IPS DF 6.9 (cell line): ENCODE measurements at places on chromosomes 11 and 22.
A peak's percentile ranks its signal among the peaks of the same experiment; 100 is the strongest.

- no peak for DNase-seq
Measured at GRCh38 chr11:78737301-78737700, 162.6 kb upstream of the NARS2 start.

DNA sequence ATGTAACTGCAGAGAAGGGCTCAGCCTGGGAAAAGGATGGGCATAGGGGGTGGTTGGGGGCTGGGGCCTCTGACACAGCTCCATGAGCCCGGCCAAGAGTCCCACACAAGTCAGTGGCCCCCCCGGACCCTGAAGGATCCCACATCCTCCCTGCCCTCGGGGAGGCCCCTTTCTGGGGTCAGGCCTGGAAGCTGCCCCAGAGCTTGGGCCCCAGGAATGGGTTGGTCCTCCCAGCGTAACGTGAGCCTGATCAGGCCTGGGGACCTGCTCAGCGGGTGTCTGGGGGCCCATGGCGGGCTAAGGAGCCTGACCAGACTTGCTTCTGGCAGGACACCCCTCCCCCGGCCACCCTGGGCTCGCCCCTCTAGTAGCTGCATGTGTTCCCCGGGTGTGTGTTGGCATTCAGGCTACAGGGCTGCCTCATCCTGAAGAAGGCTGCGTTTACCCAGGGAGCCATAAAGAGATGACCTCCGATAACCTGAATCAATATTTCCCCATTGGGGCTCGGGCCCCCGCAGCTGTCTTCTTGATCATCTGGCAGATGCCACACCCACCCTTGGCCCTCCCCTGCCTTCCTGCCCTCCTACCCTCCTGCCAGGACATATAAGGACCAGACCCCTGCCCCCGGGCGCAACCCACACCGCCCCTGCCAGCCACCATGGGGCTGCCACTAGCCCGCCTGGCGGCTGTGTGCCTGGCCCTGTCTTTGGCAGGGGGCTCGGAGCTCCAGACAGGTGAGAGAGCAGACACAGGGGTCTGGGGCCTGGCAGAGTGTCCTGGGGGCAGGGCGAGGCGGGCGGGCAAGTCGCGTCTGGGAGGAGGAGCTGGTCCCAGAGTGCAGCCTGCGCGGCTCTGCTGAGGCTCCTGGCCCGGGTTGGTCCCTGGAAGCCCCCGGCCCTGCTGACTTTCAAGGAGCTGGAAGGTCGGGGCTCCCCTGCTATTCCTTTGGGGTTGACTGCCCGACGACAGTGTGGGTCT lies at the start of gene MUC2:
Gene MUC2, plus strand, starts transcription at position 631 of the 978 bp plus-strand sequence.
- DNase-seq = no peak

GRCh38 chr22:30158277-30158676 lies 78.0 kb downstream of the HORMAD2 start:
- DNase-seq = no peak

- no peak for DNase-seq
Measured at GRCh38 chr22:28021116-28021997, 102.3 kb upstream of the PITPNB start.

GRCh38 chr11:18650859-18651557 lies 16.9 kb upstream of the SPTY2D1 start:
- peak; percentile 55 for DNase-seq

- DNase-seq = no peak
Measured at GRCh38 chr11:105372206-105372605, 232.6 kb upstream of the CARD18 start.

GRCh38 chr22:42492323-42492690 lies 27.3 kb downstream of the RRP7A start:
- no peak for DNase-seq

GRCh38 chr22:46653596-46653995 lies 33.4 kb downstream of the GRAMD4 start:
- DNase-seq = no peak

DNA sequence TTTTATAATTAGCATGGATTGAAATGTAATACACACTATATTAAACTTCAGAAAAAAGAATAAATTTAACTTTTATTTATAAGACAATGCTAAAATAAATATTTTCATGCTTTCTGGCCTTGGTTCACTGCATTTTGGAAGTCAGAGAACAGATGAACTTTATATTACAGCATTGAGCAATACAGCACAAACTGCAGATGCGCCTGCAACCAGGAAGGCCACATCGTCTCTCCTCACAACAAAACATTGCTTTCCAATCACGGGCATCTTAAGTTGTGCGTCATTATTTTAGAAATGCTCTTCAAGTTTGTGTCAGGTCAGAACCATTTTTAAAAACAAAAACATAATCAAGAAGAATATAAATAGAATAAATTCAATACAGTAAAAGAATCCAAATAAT lies 89.3 kb upstream of the CEP126 start:
- no peak for DNase-seq

DNA sequence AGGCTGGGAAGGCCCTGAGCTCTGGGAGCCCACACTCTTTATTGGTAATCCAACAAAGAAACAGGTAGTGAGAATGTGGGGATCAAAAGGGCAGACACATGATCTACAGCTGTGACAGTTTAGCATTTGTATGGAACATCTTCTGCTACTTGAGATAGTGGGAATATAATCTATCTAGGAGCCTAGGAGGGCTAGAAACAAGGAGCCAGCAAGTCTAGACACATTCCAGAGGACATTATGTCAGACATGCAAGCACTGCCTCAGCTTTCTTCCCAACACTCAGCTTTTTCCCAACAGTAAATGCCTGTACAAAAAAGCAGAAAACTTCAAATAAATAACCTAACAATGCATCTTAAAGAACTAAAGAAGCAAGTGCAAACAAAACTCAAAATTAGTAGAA lies 1150.6 kb upstream of the RAG2 start:
- no peak for DNase-seq

DNA sequence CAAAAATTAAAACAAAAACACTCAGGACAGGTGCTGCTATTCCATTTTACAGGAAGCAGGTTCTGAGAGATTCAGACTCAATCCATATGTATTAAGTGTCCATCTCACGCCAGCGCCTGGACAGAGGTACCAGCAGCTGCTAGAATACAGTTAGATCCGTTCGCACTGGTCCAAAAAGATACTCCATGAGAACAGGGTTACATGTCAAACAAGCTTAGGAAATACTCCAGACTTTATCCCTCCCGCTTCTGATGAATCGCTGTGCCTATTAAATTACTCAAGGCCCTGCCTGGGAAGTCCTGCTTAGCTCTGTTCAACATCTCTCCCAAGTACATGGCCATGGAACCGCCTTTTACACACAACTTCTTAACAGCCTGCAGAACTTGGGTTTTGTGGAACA lies 50.2 kb upstream of the SLC35C1 start:
- no peak for DNase-seq

- DNase-seq = no peak
Measured at GRCh38 chr11:70073871-70074371, 4.2 kb upstream of the ANO1 start.

DNA sequence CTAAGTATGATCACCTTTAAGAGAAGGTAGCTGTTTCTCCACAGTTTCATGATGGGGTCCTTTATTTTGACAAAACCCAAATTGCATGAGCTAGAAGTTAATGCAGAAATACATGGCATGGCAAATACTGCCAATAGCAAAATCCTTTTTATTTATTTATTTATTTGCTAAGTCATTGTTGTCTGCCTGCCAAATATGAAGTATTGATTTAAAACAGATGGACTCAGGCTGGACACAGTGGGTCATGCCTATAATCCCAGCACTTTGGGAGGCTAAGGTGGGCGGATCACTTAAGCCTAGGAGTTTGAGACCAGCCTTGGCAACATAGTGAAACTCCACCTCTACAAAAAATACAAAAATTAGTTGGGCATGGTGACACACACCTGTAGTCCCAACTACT lies 52.4 kb downstream of the LARGE2 start:
- DNase-seq = no peak

- no peak for DNase-seq
Measured at GRCh38 chr11:5603326-5603725, 6.9 kb downstream of the TRIM6 start.

DNA sequence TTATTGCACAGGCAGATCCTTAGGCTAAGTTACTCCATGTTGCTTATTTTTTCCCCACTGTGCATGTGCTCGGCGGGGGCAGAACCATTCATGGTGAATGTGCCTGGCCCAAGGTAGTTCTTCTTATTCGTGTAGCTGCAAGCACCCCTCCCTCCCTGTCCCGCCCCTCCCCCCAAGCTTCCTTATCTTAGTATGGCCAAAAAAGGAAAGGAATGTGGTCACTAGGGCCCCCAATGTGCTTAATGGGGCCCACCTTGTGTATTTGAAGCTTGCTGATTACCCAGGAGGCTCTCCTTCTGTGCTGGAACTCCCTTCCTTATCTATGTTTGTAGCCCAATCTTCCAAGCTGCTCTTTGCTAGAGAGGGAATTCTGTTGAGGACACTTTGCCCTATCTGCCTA lies 1259.7 kb upstream of the RAG2 start:
- no peak for DNase-seq

- DNase-seq = no peak
Measured at GRCh38 chr22:17523925-17524324, 39.4 kb upstream of the SLC25A18 start.

DNA sequence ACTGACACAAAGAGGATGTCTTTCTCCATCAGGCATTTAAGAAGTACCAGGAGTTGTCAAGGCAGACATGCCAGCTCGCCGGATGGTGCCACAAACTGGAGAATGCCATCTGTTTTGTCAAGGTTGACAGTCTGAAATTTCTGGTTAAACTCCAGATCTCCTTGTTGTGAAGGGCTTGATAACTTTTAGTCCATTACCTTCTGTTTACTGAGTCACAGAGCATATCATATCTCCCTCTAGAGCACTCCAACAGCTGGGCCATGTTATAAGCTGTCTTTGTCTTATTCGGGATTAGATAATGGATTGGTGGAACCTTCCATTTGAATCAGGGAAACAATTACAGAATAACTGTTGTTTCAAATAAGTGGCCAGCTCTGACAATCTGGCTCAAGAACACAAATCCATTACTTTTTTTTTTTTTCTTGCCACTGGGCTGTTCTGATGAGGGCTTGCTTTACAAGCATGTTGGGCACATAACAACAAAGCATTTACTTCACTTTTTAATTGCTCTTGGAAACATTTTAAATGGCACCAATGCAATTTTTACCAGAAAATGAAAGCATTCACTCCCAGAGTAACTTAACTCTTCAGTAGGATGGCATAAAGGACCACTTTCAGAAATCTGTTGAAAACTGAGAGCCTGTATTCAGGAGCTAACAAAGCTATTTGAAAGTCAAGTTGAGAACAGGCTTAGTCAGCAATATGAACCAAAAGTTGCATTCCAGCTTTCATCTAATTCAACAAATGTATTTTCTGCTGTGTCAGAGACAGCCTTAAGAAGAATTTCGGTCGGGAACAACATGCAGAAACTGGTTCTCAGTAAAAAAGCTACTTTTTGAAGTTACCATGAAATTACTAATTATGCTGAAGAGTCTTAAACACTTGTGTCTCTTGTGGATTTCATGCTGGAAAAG lies 227.6 kb upstream of the PITPNB start:
- no peak for DNase-seq

GRCh38 chr22:36311386-36312085 lies 58.6 kb downstream of the APOL1 start:
- DNase-seq = no peak

DNA sequence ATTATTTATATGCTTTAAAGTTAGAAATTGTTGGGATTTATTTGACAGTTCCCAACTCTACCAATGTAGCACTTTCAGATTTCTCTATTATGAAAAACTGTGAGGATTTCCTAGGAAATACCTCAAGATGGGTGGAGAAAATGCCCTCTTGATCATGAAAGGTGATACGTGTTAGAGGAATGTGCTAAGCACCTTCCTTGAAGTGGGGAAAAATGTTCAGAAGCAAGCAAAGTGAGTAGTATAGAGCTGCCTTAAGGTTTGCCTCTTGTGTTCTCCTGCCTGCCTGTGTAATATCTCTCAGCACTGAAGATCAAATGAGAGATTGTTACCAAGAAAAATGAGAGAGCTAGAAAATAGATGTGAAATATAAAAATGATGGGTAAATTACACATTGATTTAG lies 58.2 kb downstream of the YAP1 start:
- no peak for DNase-seq
